Lower lobe of right lung (tissue), 2 donors: ENCODE measurements at places on chromosomes 12 and 14. TPM values are rescaled to one million over a fixed set of nuclear protein-coding genes. Genes with fewer than 3 reads are reported as not detected.

DNA sequence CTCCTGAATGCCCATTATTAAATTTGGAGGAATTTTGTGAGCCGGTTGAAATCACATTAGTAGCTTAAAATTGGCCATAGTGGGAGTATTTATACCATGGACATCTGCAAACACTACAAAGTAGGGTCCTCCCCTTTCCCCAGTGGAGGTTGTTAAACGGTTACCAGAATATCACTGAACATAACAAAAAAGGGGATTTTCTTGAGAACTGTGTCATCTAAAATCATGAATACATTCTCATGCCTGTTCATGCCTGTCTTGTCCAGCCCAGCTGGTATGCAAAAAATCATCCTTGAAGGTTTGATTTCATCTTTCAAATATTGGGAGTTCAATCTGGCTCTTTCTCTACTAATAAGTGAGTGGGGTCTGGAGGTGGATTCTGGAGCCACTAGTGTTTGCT lies 96.4 kb downstream of the OTOGL start:
- H3K27me3 ChIP-seq, result no peaks in the 10 kb centered on the region
- H3K36me3 ChIP-seq, result no peaks in the 10 kb centered on the region
- DNase-seq, result no peak
- no peak overlapping the region for H3K27ac ChIP-seq

DNA sequence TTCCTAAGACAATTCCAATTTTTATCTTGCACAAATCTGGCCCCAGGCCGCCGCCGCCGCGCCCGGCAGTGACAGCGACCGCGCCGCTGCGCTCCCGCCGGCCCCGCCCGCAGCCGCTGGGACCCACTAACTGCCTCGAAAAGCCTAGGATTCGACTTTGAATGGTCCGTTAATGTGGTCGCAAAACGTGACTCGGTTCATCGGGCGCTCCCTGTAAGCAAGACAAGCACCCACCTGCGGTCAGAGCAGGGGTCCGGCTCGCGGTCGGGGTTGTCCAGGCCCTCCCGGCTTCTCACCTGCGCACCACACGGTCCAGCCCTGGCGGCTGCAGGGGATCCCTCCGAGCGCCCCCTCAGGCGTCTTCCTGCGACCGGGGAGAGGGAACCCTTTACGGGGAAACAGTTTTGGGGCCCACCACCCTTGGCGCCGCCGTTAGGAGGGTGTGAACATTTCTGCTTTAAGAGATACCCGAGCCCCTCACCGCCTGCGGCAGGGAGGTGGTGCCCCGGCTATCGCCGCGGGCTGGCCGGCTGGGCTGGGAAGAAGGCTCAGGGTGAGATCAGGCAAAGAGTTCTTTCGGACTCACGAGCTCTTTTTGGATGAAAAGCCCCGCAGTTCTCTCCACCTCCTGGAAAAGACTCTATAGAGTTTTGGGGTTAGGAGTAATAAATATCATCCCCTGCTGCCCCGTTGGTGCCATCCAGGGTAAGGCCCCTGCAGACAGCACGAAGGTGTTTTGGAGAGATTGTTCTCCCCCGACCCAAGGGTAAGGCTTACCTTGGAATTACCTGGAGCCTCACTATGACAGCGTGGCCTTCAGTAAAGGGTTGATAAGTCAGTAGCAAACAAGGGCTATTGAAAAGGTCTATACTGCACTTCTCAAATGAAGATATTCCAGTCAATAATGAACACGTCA lies 13.6 kb upstream of the FOXJ2 start:
- H3K4me1 ChIP-seq, result peaks cover 12% of the 10 kb centered on the region
- no peak overlapping the region for H3K27ac ChIP-seq
- peaks cover 42% of the 10 kb centered on the region for H3K27me3 ChIP-seq

GRCh38 chr12:10082117-10082874 lies 16.5 kb downstream of the CLEC1A start:
- DNase-seq, result no peak
- H3K4me1 ChIP-seq, result peaks cover 10% of the 10 kb centered on the region
- no peaks in the 10 kb centered on the region for H3K36me3 ChIP-seq
- H3K27me3 ChIP-seq, result no peaks in the 10 kb centered on the region

GRCh38 chr12:1422604-1423315 lies 171.6 kb downstream of the FBXL14 start:
- peaks cover 5% of the 10 kb centered on the region for H3K4me1 ChIP-seq
- H3K27me3 ChIP-seq, result no peaks in the 10 kb centered on the region
- no peak for DNase-seq

DPY19L2 gene
- 3.2 TPM for total RNA-seq

PTCSC3 gene
- total RNA-seq, result 1.5 TPM

SLC25A3 gene
- total RNA-seq, result 348 TPM

KLRK1 gene
- 7.5 TPM for total RNA-seq
